ENCODE measurements at places on chromosomes 3 and 15.

GRCh38 chr15:92822216-92823144, 77.6 kb upstream of the CHD2 start:
- no peak for DNase-seq

DNA sequence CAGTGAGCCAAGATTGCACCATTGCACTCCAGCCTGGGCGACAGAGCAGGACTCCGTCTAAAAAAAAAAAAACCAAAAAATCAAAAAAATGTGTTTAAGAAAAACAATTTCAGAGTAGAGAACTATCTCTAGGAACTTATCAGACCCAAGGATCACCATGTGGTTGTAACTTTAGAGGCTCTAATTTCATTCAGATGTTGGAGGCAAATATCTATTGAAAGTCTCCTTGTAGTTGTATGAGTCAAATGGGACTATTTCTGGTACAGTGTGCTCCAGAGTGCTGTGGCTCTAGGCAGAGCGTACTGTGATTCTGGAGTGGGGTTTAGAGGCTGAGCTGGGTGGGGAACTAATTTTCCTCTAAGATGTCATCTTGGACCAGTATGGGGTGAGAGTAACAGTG, 398.7 kb downstream of the SHQ1 start:
- no peak for DNase-seq

DNA sequence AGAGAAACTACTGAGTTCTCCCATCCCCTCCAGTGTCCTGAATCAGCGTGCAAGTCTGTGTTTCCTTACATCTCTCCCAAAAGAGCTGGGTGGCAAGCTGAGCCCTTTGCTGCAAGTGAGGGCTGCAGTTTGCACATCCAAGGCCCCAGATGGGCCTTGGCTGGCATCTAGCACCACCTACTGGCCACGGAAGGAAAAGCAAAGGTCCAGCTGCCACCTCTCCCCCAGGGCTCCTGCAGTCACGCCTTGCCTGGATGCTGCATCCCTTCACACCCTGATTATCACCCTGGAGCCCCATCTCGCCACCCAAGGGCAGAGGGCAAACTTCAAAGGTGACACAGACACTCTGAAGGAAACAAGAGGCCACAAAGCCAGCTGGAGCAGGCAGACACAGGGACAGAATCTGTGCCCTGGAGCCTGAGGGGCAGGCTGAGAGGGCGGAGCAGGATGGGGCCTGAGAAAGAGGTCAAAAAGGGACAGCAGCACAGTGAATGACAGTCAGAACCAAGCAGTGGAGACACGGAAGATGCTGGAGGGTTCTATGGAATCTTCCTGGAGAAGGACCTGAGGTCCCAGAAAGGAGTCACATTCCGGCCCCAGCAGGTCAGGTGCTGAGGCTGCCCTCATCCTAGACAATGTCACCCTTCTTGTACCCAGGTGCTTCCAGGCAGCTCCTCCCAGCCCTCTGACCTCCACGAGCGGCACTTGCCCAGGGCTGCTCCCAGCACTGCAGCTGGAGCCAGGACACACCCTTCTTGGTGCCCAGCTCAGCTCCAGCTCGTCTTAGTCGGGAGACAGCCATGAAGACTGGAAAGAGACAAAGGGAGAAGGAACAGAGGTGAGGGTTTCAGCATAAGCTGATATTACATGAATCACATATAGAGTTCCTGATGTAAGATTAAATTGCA, 18.3 kb upstream of the NTRK3 start:
- DNase-seq = peak; percentile 5

- DNase-seq = no peak
Observed at GRCh38 chr15:63901912-63902670, 68.3 kb upstream of the HERC1 start.

DNA sequence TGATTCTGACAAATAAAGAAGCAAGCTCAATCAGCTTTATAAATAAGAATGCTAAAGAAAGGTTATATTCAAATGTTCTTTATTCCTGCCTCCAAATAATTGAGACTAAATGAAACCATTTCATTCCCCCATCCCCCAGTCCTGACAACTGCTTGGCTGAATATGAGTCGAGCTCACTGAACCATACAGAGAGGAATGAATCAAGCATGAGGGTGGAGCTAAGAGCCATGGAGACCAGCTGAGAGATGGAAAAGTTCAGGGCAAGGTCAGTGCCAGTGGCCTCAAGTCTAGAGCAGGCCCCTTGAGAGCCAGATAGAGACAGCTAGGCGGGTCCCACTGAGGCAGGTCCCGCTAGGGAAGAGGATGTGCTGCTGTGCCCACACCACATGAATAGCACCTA, 188.7 kb upstream of the EIF1B start:
- DNase-seq = no peak

DNA sequence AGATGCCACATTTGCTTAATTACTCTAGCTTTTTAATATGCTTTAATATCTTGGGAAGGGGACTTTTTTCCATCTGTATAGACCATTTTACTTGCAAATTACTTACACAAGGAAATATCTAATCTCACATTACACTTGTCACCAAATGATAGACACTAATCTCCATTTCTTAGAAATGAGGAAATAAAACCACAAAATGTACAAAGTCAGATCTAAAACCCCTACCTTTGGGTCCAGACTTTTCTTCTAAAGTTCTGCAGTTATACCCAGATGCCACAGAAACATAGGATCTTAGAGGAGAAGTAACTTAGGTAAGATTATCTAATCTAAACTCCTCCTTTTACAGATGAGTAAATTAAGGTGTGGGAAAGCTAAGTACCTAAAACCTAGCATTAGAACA, 44.3 kb downstream of the CD200R1L start:
- DNase-seq = no peak

- DNase-seq = no peak
Observed at GRCh38 chr3:14446988-14447570, 44.7 kb downstream of the SLC6A6 start.

DNA sequence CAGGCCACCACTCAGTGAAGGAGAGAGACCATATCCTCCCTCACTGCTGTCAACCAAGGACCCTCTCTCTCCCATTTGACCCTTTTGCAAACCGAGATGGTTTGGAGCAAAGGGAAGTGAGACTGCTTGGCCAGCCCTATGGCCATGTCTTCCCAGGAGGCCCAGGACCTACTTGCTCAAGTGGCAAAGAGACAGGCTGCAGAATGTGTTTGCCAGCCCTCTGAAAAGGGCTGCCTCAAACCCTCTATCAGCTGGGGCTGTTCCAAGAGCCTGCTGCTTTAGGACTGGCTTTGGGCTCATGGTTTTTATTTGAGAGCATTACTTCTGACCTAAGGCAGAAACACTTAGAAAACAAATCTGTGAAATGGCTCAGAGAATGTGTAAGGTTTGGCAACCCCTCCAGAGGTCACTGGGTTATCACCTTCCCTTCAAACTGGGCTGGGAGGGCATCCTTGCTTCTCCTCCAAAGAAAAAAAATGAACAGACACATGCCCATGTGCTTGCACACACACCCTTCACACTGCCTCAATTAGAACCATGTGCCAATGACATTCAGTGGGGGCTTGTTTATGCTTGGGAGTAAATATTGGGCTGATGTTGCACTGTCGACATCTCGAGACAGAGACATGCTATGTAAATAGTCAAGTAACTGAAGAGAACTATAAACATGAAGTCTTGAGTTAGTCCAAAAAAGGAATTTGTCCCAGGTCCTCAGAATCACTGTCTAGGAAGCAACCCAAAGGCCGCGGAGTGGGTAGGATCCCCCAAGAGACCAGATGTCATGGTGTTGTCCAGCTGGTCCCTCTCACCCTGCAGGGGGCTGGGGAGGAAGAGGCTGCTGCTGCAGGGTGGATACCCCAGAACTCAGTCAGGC, 49.8 kb upstream of the CTDSPL start:
- no peak for DNase-seq

DNA sequence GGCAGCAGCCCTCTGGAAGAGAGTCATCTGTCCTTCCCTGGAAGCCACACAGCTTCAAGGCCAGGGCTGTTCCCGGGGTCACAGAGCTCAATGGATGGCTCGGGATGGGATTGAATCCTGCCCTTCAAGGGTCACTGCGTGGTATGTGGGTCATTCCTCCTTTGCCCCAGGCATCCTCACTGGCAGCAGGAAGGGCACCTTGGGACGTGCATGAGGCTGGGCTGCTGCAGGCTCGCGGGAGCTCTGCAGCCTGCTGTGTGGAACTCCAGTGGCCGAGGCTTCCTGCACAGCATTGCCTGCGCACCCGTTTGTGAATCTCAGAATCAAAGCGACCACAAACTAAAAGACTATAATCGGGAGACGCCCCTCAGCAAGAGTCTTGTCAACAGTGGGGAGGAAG, 60.7 kb downstream of the PCSK6 start:
- DNase-seq = no peak

DNA sequence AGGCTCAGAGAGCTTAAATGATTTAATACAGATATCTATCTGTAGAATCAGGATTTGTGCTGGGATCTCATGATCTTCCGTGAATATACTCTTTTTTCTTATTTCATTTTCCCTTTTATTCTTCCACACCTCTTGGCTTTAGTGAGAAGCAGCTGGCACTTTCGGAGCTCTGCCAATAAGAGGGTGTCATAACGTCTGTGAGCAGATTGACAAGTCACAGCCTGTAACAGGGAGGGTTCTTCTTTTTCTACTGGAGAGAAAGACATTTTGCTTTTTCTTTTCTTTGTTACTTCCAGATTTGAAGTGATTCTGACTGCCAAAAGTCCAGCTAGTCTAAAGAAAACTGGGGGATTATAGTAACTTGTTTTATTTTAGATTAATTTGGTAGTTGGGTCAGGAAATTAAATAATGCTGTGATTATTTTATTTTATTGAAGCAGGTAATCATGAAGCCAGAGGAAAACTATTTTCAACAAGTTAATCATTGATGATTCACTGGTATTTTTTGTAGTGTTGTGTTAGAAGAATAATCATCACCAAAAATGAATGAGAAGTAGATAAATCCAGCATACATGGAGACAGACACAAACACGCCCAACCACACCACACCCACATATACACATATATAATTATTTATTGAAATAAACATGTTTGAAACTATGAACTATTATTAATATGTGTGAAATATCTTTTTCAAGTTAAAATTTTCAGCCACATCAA, 69.8 kb downstream of the TNFAIP8L3 start:
- no peak for DNase-seq

DNA sequence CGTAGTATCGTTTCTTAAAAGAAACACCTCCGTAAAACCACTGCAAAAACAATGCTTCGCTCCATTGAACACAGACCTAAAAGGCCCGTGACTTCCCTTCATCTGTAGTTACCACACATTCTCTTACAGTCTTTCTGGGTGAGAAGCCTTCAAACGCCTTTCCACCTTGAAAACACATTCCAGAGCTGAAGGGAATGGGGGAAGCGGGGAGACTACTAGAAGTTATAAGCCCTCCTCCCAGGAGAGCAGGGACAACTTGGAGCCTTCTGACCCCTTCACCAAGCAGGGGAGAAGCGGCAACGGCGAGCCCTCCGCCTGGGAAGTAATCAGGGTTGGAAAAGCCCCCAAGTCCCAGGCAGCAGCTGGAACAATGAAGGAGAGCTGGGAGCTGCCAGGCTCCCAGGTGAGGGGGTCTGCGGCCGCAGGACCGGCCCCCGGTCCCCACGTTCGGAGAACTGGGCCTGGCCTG, 461 bp downstream of the SECISBP2L start:
- peak; percentile 9 for DNase-seq

DNA sequence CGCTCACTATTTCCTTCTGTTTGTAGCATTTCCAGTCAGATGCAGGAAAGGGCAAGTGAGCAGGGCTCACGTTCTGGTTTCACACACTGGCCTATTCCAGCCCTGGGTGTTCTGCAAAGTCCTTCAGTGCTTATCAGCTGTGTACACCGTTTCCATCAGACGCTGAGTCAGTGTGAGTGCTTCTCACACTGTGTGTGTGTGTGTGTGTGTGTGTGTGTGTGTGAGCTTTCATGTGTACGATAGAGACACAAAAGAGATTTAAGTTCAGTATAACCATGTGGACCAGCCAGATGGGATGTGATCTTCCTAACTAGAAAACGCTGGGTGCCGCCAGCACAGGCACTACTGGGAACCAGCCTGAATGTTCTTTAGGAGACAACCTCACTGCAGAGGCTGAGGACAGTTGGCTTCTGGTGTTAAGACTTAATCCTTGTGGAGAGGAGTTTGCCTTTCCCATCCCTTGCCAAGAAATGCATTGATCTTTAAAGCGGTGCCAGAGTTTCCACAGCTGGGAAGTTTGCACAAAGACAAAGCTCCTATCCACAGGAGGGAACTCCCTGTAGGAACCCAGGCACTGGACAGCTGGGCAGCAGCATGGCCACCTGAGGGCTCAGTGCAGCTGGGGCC, 3.9 kb upstream of the CHSY1 start:
- DNase-seq = no peak

DNA sequence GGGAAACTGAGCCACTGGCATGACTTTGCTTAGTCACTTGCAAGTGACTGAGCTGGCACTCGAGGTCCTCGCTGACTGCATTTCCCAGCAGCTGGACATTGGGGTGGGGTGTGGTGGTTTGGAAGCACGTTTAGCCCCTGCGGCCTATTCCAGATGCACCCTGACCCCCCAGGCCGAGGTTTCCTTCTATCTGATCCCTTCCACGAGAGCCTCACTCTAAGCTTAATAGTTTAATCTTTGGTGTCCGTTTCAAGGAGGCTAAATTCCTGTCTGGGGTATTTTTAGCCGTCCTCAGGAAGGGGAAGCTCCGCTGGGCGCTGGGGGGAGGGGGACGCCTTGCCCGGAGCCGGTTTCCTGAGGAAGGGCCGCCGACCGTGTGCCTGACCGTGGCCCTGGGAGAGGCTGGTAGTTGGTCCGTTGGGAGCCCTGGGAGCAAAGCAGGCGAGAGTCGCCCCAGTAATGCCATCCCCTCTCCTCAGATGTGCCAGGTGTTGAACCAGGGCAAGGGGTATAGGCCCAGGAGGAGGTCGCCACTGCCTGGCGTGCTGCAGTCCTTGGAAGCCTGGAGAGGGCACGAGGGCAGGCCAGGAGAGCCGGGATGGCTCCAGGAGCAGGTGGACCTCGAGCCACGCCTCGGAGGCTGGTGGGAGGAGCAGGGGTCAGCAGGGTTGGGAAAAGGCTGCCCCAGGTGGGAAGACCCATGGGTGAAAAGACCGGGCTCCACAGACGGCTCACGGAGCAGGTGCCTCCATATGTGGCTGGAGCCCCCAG, 37.2 kb downstream of the IDH2 start:
- no peak for DNase-seq

DNA sequence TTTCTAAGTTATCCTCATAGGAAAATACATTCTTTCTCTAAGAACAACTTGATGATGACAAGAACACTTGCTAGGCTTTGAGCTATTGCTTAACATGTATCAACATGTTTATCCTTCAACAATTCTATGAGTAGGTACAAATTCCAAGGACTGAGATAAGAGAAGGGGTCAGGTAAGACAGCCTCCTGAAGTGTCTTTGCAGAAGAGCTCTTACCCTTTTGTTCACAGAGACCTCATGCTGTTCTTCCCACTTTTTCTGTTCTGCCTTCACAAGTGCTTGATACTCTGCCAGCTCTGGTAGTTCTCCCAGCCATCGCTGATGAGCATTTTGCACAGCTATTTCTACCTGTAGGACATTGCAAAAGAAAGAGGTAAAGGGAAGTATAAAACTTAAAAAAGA, 50.9 kb downstream of the CEP152 start:
- no peak for DNase-seq

DNA sequence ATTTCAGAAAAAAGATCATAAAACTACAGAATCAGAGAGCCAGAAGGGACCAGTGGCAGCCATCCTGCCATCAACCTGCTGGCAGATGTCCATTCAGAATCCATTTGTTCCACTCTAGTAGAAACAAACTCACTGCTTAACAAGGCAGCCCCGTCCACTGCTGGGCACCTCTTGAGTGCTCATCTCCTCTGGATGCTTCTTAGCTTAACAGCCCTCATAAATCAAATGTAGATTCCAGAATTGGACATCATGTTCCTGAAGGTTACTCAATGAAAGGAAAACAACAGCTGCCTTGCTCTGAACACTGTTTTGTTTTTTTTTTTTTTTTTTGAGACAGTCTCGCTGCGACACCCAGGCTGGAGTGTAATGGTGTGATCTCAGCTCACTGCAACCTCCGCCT, 37.3 kb downstream of the ABCC5 start:
- DNase-seq = no peak
